ENCODE measurements at places on chromosomes 16 and 17.

DNA sequence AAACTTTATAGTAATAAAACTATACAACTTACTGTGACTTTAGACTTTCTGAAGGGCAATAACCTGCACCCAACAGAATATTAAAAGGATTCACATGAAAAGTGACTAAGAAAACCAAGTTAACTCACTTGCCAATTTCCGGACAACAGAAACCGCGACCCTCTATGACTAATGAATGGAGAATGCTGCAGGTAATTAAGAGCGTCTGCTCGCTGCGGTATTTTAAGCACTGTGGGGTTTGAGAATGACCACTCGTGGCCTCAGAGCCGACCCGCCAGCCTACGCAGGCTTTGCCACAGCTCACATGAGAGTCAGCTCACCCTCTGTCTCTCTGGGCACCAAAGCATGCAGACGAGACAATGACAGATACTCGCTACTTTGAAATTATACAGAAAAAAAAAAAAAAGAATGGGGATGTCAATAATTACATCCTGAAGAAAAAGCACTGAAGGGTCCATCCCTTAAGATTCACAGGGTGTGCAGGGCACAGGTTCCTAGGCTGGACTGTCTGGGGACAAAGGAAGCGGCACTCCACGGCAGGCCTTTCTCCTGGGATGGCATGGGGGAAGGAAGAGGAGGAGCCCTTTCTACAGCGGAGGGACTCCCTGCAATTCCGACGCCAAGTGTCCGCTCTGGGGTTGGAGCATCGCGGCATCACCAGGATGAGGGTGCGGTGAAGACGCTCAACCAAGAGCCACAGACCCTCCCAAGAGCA is 35.0 kb downstream of the ZCCHC14 start:
- no peak for DNase-seq

DNA sequence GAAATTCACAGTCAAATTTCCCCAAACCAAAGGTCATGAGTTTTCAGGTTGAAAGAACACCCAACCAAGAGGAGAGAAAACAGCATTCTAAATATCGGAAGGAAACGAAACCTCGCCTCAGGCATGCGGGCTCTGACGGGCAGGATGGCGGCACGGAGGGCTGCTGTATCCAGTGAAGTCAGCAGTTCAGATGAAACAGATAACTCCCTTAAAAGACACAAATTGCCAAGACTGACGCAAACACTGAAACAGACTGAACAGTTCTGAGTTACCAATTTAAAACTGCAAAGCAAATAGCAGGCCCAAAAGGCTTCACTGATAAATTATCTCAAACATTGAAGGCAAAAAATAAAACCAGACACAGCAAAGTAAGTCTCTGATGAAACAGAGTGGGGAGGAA is 20.6 kb upstream of the CDH15 start:
- DNase-seq, result no peak

- DNase-seq, result no peak
Observed at GRCh38 chr17:47733674-47734410, 806 bp downstream of the TBX21 start.

- DNase-seq, result no peak
Observed at GRCh38 chr17:79915850-79916430, 76.7 kb upstream of the CBX4 start.

DNA sequence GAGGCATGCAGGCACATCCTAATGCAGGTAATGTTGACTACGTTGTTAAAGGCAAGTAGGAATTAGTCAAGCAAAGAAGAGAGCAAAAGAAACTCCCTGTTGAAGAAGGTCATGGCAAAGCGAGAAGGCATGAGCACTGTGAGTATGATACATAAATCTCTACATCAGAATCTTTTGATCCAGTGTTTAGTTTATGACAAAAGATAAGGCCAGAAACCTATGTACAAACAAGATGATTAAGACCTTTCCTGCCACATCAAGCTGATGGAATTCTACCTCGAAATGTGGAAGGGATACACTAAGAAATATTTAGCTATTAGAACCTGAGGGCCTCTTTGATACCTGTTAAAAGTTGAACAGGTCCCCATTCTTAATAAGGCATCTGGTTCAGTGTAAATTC is 20.2 kb downstream of the SYCE1L start:
- DNase-seq, result no peak

DNA sequence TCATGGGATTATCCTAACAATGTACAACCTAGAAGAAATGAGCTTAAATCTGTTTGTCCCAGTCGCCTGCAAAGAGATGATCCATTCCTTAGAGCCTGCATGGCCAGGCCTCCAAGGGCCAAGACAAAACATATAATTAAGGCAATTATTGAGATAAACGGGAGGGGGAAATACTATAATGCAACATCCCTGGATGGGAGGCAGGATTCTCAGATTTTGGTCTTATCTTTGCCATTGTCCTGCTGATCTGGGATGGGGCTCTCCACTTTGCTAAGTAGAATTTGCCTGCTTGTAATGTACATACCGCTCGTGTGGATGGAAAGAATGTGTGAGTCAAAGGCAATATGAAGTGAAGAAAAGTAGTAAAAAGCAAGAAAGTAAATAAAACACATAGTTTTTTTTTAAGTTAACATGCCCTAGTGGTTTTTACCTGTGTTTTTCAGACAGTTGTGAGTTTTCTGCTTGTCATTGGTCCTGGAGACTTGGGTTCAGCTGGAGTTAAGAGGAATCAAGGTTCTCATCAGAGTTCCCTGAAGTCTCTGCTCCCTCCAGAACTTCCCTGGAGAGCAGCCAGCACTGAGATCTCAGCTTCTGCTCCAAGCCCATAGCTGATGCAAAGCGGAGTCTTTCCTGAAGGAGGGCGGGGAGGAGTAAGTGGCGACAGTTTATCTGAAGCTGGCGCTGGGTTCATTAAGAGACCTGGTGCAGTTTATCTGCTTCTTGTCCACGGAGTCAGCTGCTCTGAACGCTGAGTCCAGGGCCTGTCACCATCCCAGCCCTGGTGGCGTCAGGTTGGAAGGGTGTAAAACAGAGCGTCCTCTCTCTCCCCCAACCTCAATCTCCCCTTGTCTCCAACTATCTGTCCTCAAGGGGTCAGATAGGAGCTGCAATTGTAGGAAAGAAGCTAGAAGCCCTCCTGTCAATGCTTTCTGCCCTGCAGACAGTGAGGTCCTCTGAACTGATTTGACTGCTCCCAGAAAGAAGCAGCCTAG is 30.1 kb downstream of the HOXB1 start:
- no peak for DNase-seq

GRCh38 chr16:58843675-58844074 is 109.6 kb upstream of the GOT2 start:
- DNase-seq, result no peak

- DNase-seq, result no peak
Observed at GRCh38 chr16:89033796-89034572, 57.0 kb upstream of the CBFA2T3 start.

DNA sequence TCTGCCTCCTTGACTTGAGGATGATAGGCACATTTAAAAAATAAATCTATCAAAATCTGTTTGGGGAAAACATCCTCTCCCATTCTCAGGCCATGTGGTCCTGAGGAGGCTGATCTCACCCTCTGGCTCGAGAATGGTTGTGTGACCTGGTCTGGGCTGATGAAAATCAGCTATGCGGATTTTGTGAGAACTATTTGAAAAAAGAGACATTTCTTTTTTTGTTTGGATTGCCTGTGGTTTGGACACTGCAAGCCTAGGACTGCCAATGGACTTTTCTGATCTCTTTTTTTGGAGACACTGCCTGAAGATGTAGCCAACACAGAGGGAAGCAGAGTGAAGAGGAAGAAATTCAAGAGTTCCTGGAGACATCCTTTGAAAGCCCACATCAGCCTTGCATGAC is 145.9 kb downstream of the HS3ST3B1 start:
- no peak for DNase-seq

DNA sequence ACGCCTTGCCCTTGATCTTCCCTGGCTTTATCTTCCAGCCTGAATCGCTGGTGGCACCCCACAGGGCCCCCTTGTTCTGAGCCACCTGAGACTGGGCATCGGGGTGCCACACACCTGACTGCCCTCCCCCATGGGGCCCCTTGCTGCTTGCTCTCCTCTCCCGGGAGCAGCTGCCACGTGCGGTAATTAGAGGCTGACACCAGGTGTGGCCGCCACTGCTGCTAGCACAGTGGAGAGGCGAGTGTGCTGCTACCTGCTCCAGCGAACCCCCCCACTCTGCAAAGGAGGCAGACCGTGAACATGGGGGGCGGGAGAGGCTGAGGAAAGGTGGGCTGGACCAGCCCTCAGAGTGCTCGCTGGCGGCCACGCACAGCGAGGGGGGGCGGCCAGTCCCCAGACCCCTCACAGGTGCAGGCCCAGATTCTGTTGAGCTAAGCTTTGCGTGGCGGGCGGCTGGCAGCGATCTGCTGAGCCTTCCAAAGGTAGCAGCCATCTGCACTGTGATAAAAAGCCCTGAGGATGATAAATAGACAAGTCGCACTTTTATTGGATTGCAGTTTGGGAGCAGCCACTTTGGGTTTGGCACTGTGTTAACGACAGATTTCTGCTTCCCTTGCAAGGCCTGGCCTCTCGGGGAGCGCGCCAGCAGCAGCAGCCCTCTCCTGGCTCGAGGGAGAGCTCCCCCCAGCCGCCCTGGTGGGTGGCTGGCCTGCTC is 167.9 kb upstream of the GSE1 start:
- DNase-seq, result no peak

- DNase-seq, result no peak
Observed at GRCh38 chr17:48799069-48799723, 17.8 kb downstream of the TTLL6 start.

DNA sequence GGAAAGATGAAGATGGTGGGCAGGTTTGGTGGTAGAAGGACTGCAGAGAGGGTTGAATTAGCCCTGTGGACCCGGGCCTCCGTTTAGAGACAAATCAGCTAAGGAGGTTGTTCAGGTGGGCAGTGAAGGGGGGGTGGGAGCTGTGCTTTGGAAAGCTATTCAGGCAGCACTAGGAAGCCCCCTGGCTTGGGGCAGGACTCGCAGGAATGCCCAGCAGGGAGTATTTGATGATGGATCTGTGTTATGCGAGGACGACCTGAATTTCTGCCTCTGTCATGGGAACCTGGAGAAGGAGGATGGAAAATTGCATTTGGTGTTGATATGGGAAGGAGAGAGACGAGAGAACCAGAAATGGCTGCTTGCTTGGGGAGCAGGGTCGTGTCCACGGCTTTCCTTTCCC is 3.5 kb downstream of the SPDYE4 start:
- no peak for DNase-seq

DNA sequence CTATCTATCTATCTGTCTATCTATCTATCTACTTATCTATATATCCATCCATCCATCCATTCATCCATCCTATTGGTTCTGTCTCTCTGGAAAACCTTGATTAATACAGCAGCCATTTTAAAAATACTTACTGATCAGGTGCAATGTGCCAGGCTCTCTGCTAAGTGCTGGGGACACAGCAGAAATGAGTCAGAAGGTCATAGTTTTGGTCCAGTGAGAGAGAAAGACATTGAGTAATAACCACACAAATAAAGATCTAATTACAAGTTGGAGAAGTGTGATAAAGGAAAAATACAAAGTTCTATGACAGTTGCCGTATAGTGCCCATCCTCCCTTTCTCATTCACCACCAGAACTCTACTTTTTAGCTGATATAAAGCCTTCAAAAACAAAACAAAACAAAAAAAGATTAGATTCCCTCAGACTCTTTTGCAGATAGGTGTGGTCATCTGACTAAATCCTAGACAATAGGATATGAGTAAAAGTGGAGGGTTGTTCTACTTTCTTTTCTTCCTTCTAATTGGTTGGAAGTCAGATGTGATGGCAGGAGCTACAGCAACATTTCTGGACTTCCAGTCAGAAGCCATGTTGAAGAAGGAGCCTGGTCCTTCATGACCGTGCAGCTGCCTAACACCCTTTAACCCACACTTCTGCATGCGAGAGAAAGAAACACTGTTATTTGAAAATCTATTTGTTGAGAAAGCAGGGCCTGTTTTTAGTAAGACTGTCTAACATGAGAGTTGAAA is 72.0 kb upstream of the TOX3 start:
- DNase-seq, result no peak

DNA sequence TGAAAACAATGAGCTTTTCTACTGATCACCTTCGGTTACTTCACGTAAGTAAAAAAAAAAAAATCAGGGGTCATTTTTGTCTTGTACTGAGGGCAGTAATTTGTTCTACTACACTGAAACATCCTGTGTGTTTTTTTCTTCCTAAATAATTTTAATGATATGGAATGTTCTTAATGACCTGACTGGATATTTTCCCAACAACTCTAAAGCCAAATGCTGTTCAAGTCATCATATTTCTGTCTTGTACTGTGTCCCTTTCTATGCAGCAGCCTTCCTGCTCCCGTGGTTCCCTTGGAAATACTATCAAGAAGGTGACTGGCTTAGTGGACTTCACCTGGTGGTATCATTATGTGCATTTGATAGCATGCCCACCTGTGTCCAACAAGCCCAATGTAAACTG is 10.8 kb upstream of the CDR2 start:
- DNase-seq, result no peak

DNA sequence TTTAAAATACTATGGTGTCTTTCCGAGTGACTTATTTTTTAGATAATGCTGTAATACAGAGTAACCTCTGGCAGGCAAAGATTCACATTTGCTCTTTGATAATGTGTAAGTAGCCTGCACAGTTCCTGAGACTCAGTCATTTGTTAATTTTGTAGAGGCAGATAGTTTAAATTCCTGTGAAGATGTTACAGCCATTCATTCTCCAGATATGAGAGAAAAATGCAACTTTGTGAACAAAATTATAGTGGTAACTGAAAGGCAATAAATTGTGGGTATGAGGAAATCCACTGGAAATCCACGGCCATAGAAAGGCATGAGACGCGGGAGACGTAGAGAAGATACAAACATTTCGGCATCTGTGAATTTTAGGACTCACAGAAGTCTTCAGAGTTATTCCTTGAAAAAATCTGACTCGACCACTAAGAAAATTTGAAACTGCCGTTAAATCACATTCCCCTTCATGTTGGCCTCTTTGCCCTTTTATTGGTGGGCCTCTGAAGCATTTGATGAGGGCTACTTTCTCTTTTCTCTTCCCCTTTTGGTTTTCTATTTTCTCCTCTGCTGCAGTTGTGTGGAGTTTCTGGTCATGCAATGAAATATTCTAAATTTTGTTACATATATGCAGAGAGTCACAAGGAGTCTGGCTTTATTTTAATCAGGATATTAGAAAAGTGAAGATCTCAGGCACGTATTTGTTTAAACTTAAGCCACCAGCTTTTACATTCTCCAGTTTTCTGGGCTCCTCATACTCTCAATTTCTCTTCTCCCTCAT is 18.8 kb downstream of the HS3ST3A1 start:
- no peak for DNase-seq

- DNase-seq, result no peak
Observed at GRCh38 chr17:40352237-40352778, 12.2 kb downstream of the GJD3 start.

DNA sequence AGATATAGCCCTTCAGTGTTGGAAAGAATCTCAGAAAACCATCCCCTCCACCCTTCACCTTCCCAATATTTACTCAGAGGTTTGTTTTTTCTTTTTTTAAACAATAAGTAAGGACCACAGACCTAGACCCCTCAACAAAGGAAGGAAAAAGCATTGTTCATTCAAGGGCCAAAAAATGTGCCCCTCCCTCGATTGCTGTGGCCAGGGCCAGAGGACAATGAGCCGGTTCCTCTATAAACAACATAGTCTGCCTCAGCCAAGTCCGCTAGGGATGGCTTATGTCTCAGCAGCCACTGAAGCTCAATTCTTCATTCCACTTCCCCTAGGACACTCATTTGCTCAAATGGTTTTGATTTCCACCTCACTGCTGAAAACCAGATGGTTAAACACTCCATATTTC is 24.0 kb downstream of the TRIM16 start:
- DNase-seq, result no peak

All from GM12864 (cell line).